HFF-Myc (cell line): ENCODE measurements at places on chromosomes 4 and X.

DNA sequence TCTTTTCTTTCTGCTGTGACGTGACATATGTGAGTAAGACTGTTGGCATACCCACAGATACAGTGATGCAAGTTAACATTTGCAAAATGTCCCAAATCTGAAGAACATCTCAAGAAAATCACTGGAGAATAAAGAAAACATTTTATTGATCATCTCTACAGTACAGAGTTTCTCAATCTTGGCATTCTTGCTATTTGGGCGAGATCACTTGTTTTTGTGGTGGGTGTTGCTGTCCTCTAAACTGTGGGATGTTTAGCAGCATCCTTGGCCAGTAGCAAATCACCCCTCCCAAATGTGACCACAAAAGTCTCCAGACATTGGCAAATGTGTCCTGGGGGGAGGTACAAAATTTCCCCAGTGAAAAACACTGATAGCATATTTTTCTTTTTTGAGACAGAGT lies 28.8 kb downstream of the AMELX start:
- no peak for DNase-seq

DNA sequence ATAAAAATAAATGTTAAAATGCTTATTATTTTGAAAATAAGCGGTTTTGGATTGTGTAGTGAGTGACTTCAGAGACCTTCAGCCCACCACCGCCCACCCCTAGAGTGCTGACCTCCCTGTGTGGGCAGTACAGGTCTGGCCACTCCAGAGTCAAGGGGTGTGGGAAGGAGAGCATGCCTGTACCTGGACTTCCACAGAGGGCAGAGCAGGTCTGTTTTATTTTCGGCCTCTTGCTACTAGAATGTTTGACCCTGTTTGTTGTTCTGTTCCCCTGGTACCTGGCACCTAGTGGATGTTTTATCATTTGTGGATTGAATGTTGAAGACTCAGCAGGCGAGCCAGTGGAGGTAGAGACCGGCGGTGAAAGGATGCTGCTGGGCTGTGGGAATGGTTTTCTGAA lies 14.3 kb downstream of the PIGG start:
- DNase-seq: no peak

DNA sequence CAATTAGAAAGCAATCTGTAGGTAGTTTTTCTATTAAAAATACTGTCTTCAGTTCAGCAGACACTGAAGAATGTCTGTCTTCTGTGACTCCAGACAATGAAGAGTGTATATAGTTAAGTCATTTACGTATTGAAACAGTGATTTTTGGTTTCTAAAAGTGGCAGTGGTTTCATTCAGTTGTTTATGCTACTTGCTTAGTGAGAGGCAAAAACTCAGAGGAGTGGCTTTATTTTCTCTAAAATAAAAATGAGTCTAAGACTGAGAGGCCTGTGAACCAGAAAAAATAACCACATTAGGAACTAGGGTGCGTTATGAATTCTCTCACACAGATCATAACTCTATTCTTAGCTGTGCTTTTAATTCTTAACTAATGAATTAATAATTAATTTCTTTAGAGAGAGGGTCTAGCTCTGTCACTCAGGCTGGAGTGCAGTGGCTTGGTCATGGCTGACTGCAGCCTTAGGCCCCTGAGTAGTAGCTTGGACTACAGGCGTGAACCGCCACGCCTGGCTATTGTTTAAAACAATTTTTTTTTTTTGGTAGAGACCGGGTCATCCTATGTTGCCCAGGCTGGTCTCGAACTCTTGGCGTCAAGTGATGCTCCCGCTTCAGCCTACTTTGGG lies 31.4 kb downstream of the FREM3 start:
- no peak for DNase-seq

DNA sequence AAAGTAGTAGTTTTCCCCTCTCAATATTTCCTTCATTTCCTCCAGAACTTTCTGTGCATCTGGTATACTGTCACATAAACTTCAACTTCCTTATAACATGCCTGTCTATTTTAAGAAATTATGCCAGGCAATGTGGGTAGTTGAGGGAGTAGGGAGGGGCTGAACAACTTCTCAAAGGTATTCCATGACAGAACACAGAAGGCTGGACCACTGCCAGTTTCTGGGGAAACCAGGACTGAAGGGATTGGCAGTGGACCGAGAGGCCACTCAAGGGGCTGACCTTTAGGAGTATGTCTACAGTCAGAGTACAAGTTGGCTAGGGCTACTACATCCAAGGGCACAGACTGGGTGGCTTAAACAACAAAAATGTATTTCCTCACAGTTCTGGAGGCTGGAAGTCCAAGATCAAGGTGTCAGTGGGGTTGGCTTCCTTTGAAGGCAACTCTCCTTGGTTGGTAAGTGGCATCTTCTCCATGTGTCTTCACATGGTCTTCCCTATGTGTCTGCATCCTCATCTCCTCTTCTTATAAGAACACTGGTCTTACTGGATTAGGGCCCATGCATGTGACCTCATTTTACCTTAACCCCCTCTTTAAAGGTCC lies 6.9 kb downstream of the SH3RF1 start:
- no peak for DNase-seq

- no peak for DNase-seq
These were observed 206.1 kb downstream of the SLC39A8 start for GRCh38 chr4:102139132-102139573.
